ENCODE measurements at places on chromosomes 16 and 17. TPM values are rescaled to one million over a fixed set of nuclear protein-coding genes. Genes with fewer than 3 reads are reported as not detected.

- no peak for DNase-seq
These were observed 10.1 kb upstream of the RASD1 start for GRCh38 chr17:17506181-17506741.

- peak; percentile 31 for DNase-seq
These were observed 5.8 kb downstream of the IRX3 start for GRCh38 chr16:54280751-54281150.

DNA sequence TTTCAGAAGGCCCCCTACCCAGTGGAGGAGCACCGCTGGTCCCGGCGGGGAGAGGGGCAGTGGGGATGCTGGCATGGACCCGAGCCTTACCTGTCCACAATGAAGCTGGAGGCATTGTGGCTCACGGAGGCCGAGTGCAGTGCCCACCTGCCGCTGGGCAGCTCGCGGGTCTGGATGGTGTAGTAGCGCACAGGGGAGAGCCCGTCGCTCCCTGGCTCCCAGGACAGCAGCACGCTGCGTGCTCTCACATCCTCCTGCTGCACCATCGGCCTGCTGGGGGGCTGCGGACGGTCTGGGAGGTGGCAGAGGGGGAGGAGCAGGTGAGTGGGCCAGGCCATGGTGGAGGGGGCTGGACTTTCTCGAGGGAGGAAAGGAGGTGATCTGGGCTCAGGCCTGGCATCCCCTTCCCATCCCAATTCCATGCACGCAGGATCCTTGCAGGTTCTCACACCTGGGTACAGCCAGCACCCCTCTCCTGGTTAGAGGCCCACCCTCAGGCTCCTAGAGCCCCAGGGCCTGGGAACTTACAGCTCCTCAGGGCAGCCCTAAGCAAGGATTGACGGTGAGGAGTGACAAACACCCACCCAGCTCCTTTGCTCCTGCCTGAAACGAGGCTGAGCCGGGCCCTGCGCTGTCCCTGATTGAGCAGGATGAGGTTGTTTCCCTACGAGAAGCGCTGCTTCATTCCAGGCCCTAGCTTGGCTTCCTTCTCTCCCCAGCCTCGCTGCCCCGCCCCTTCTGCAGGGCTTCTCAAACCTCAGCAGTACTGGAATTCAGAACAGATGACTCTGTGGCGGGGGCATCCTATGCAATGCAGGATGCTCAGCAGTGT lies 76.2 kb upstream of the CDC42EP4 start:
- DNase-seq = peak; percentile 30

Gene FSCN2
- total RNA-seq = not detected
